ENCODE measurements at places on chromosomes 2 and 18.
A peak's percentile ranks its signal among the peaks of the same experiment; 100 is the strongest.

DNA sequence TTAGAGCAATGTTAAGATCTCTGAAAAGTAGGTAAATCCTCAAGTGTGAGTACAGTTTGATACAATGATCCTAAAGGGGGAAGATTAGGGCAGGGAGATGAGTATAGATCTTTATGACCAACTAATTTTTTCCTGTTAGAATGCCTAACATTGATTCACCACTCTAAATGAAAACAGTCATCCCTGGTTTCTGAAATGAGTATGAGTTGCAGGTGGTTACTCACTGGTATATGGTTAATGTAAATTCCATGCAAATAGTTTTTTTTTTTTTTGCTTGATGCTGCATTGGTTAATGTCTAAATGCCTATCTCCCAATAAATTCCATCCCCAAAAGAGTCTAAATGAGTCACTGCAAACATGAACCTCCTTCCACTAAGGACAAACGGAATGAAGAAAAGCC, 55.0 kb upstream of the SERPINB2 start:
- DNase-seq = no peak

DNA sequence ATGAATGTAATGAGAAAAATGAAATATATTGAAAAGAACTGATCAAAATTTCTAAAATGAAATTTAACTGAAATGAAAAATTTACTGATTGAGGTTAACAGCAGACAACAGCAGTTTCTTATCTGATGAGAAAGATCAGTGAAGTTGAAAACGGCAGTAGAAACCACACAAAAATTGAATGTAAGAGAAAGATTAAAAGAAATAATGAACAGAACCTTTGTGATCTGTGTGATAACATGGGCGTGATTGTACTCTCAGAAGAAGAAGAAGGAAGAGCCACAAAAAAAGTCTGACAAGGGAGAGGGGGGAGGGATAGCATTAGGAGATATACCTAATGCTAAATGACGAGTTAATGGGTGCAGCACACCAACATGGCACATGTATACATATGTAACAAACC, 45.2 kb downstream of the FAM117B start:
- no peak for DNase-seq

DNA sequence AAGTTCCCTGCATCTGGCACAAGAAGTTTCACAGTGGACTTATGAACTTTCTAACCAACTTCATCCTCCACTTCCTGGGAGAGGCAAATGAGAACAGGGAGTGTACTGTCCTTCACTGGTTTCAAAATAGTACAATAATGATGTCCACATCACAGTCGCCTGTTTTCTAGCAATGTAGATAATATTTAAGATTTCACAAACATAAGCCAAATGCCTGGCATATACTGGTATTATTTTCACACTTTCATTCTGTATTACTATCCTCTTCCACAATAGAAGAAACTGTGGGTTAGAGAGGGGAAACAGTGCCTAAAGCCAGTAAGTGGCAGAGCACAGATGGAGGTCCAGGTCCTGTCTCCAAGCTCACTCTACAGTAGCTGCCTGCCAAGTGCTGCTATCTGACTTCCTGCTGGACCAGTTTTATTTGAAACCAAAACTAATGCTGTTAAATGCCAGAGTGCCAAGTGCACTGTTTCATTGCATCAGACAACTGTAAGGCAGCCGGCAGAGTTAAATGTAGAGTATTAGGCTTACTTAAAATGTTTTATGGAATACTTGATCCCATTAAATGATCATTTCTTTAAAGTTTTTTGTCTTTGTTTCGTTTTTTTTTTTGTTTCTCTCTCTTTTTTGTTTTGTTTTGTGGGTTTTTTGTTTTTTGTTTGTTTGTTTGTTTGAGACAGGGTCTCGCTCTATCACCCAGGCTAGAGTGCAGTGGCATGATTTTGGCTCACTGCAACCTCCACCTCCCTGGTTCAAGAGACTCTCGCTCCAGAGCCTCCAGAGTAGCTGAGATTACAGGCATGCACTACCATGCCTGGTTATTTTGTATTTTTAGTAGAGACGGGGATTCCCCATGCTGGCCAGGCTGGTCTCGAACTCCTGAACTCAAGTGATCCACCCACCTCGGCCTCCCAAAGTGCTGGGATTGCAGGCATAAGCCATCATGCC, 15.1 kb downstream of the COBLL1 start:
- no peak for DNase-seq

DNA sequence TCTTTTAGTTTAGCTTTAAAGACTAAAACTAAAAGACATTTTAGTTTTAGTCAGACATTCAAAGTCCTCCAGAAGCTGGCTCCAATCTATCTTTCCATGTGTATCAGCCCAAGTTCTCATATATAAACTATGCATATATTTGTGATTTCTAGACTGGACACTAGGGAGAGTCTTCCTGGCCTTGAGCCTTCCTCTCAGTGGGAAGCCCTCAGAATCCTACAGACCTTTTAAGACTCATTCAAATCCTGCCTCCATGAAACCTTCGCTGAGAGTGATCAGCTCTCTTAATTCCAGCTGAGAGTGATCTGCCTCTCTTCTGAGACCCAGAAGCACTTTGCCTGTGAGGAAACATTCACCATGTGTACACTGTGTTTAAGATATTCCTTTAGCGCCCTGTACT, 452.7 kb downstream of the TGIF1 start:
- no peak for DNase-seq

DNA sequence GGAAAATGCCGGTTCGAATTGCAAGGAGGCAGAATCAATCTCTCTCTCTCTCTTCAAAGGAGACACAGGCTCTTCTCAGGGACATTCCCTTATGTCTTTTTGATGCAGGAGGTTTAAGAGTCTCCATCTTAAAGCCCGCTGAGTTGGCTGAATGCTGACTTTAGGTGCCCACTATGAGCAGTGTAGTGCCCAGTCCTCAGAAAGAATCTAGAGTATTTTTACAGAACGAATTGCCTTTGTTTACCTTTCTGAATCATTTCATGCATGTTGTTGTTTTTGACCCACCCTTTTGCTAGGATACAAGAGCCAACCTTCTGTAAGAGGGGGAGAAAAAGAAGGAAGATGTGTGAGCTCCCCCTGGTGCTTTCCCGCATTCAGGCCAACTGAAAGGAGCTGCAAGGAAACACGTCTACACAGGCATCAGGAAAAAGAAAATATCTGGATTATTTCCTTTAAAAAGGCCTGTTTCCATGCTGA, 193.5 kb upstream of the TCF4 start:
- peak; percentile 46 for DNase-seq

- no peak for DNase-seq
Observed at GRCh38 chr2:123961576-123961975, 63.5 kb upstream of the CNTNAP5 start.

GRCh38 chr2:33215299-33215698, 261.1 kb upstream of the RASGRP3 start:
- DNase-seq = no peak

DNA sequence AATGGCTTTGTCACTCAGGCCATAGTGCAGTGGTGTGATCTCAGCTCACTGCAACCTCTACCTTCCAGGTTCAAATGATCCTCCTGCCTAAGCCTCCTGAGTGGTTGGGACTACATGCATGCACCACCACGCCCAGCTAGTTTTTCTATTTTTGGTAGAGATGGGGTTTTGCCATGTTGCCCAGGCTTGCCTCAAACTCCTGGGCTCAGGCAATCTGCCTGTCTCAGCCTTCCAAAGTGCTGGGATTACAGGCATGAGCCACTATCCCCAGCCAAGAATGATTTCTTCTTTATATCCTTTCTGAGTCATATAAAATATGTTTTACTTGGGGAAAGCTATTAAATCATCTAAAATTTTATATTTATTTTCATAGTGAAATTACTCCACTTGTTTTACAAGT, 61.3 kb downstream of the CYBRD1 start:
- DNase-seq = no peak

- DNase-seq = no peak
Observed at GRCh38 chr2:166487171-166487570, 6.9 kb downstream of the SCN7A start.

- no peak for DNase-seq
Observed at GRCh38 chr2:207143215-207144172, 22.3 kb downstream of the KLF7 start.

DNA sequence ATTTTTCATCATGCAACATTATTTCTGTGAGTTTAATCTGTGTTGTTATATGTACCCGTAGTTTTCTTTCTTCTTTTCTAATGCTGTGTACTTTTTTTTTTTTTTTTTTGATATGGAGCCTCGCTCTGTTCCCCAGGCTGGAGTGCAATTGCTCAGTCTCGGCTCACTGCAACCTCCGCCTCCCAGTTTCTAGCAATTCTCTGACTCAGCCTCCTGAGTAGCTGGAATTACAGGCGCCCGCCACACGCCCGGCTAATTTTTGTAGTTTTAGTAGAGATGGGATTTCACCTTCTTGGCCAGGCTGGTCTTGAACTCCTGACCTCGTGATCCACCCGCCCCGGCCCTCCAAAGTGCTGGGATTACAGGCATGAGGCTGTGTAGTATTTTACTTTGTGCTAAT, 155.4 kb downstream of the GALR1 start:
- DNase-seq = no peak

- no peak for DNase-seq
Observed at GRCh38 chr2:28178946-28179345, 213.7 kb upstream of the FOSL2 start.

DNA sequence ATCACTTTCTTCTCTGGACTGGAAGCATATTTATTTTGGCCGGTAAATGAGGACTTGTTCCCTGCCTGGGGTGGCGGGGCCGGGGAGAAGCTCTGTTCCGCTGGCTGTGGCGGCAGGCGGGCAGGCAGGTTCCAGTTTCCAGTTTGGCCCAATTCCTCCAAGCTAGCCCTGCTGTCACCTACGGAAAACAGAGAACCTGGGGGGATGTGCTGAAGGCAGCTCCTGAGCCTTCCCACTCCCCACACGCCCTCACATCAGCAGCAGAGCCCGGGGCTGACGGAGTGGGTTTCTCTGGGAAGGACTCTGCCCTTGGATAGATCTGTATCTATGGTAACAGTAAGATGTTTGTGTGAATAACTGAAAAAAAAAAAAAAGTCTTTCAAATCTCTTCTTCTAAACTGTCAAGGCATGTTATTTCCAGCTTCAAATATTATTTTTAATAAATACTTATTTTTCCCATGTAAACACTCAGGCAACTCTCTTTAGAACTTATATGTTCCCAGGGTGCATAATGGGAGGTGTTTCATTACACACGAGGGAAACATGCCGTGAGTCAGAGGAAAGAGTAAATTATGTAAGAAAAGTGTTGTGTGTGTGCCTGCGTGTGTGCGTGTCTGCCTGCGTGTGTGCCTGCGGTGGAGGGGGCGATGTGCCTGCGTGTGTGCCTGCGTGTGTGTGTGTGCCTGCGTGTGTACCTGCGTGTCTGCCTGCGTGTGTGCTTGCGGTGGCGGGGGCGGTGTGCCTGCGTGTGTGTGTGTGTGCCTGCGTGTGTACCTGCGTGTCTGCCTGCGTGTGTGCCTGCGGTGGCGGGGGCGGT, 116.1 kb upstream of the ZNF516 start:
- DNase-seq = no peak

GRCh38 chr18:44423814-44424644, 256.7 kb upstream of the SETBP1 start:
- peak; percentile 46 for DNase-seq

- DNase-seq = no peak
Observed at GRCh38 chr18:64245126-64245861, 96.4 kb upstream of the LINC00305 start.

- DNase-seq = no peak
Observed at GRCh38 chr2:150478200-150478974, 9.1 kb downstream of the RND3 start.

- no peak for DNase-seq
Observed at GRCh38 chr18:2121224-2121623, 450.1 kb downstream of the METTL4 start.

- peak; percentile 46 for DNase-seq
Observed at GRCh38 chr2:241803387-241804325, 5.3 kb upstream of the NEU4 start.

DNA sequence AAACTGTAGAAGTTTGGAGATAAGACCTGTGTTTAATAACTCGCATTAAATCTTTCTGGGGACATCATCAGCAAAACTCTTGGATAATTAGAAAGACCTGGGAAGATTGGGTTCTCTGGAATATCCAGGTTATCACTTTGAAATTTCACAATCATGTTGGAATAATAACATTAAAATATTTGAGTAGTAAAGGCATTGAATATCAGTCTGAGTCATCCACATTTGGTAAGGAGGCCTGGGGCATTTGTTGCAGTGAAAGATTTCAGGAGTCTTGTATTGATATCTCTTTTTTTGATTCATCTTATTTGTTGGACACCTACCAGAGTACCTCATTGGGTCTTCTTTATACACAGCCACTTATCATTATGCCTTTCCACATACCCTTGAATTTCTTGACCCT, 95.9 kb downstream of the EPB41L5 start:
- DNase-seq = no peak

DNA sequence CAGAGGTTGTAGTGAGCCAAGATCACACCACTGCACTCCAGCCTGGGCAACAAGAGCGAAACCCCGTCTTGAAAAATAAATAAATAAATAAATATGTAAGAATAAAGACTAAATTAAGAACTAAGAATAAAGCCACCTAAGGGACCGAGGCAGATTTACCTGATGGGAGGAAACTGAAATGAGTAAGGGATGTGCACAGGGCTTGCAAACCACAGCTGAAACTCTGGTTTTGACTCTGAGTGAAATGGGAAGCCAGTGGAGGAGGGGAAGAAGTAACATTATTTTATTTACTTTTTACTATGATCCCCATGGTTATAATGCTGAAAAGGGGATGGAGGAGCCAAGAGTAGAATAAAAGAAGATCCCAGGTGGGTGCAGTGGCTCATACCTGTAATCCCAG, 107.3 kb downstream of the CABYR start:
- no peak for DNase-seq

DNA sequence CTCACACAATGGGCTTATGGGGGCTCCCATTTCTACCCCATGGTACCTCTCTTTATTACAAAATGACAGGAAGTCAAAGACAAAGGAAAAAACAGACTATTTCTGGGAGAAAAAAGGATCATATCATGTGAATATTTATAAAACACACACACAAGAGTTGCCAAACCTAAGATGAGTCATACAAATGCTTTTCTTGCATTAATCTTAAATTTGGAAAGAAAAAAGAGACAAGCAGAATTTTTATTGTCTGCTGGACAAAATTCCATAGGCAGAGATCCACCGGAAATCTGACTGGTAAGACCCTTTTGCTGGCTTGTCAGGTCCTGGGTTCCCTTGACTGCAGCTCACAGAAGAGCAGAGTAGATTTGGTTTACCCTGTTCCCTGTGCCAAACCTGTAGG, 1732.3 kb upstream of the PIK3C3 start:
- no peak for DNase-seq

GRCh38 chr2:85405201-85406059, 4.7 kb downstream of the CAPG start:
- no peak for DNase-seq

DNA sequence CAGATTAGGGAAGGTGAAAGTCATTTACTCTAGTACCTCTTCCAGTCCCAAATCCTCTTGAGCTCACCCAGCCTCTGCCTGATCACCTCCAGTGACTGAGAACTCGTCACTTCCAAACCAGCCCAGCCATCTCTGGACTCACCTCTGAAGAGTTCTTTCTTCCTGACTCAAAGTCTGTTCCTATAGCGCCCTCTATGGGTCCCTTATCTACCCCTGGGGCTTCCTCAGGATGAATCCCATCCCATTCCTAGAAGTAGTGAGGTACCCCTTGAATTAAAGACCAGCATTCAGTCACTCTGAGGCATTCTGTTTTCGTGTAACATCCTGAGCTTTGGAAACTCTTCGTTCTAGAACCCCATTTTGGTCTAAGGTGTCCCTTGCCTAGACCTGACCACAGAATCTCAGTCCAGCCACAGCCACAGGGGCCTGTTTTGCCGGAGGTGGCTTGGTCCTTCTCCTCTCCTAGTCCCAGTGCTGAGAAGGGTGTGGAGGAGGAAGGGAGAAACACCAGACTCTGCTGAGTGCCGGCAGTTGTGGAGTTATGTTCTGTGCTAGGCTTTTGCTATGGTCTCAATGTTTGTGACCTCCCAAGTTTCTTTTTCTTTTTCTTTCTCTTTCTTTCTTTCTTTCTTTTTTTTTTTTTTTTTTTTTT, 32.7 kb downstream of the SIX3 start:
- peak; percentile 50 for DNase-seq
